ENCODE measurements at places on chromosomes 4 and X.

- no peak for DNase-seq
Observed at GRCh38 chr4:55906989-55907388, 41.8 kb upstream of the CEP135 start.

GRCh38 chr4:38867478-38868058 lies at the start of gene FAM114A1:
Gene FAM114A1, plus strand, starts transcription at chr4:38867806. Its CDS starts 10,273 bp downstream, at chr4:38878079.
- DNase-seq: no peak

- no peak for DNase-seq
Observed at GRCh38 chrX:104329731-104330130, 75.0 kb upstream of the ESX1 start.

DNA sequence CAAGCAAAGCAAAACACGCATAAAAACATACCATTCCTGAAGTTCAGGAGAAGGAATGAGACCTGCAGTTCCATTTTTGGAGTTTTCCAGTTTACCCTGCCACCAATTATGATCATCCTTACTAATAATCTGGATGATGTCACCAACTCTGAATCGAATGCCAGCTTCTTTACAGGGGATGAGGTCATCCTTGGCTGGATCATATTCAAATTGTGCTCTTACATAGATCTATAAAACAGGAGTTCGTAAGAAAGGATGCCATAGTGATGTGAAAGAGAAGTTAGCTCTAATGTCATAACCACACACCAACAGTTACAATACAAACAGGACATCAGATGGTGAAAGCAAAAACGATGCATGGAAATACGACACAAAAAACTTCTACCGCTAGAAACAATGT lies 106.5 kb downstream of the NYX start:
- DNase-seq: no peak

GRCh38 chr4:4541040-4541631 lies 712 bp downstream of the STX18 start:
- DNase-seq: no peak

DNA sequence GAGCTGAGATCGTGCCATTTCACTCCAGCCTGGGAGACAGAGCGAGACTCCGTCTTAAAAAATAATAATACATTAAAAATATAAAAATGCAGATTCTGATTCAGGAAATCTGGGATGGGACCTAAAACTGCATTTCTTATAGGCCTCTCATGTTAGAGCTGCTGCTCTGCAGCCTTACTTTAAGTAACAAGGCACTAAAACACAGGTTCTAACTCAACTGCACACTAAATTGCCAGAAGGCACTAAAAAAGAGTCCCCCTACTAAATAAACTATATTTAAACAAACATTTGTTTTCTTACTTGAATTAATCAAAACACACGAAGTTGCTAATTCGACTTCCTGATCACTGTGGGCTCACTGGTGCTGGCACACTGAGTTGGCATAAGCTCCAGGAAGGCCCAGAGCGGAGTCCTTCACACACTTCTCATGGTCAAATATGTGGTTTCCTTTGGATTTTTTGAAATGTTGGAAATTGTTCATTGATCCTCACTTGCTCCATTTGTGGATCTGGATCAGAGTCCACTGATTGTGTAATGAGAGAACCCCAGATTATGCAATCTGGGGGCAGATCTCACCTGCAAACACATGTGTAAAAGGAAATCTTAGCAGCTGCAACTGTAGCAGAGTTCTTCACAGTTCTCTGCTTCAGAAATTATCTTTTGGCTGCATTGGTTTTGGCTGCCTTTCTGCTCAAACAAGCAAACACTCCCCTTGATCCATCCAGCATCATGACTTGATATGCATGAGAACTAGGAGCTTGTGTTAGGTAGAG lies 59.3 kb downstream of the AFF1 start:
- no peak for DNase-seq

DNA sequence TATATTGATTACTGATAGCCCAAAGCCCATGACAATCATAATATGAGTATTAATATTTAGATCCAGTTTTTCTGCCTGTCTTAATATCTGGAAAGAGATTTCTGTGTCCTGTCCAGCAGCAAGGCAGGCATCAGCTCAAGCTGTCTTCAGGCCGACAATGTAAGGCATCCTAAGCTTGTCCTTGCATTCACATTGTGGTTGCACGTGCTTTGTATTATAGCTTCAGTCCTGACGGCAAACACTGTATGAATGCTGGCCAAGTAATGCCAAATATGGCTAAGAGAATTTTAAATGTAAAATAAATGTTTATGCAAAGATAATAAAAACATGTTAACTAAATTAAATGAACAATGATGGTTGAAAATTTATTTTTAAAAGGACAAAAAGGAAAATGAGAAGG lies 255.7 kb upstream of the RPS6KA3 start:
- no peak for DNase-seq
